Cortex of kidney (tissue), 1 donor: ENCODE measurements at places on chromosomes 1 and 21.

DNA sequence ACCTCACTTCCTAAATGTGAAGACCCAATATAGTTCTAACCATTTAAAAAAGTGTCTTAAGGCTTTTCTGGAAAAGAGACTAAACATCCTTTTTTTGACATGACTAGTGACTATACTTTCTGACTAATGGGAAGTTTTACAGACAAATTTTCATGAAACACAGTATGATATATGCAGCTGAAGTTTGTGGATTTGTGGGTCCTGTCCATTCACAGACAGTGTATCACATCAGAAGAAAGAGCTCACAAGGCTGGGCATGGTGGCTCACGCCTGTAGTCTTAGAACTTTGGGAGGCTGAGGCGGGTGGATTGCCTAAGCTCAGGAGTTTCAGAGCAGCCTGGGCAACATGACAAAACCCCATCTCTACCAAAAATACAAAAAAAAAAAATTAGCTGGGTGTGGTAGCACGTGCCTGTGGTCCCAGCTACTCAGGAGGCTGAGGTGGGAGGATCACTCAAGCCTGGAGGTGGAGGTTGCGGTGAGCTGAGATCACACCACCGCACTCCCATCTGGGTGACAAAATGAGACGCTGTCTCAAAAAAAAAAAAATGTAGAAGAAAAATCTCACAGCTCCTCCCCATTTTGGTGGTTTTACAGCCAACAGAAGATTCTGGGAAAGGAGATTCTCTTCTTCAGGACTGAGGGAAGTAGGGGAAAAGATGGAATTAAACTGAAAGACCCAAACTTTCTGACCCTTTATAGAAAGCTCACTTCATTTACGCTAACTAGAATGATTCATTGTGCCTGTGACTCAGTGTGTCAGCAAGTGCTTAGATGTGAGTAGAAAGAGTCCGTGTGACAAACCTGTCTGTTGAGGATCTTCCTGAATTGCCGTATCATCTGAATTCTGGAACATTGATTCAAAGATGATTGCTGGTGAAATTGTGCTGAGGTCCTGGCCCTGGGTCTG lies 15.2 kb upstream of the YRDC start:
- DNase-seq = no peak

- DNase-seq = no peak
Measured at GRCh38 chr1:10629091-10629815, 154.5 kb downstream of the PEX14 start.

- no peak for DNase-seq
Measured at GRCh38 chr1:3607703-3608065, 3.6 kb downstream of the MEGF6 start.

DNA sequence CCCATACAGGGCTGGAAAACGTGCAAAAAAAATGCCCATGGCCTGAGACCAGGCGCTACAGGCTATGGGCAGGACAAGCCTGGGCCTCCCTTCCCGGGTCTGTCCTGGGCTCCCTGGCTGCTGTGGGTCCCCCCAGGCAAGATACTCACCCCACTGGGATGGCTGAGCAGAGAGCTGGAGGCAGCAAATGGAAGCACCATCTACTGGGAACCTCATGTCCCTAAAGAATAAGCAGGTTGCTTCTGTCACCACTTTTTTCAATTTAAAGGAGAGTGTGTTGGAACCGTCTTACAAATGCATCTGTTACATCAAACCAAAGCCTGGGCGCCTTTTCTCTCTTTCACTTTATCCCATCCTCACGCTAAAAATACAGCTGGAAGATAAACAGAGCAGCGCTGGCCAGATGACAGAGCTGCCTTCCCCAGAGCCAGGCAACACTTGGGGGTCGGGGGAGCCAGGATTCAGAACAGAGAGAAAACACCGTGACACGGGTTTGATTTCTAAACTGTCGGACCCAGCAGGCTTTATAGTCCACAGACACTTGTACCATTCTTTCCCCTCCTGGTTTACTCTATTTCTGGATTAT lies 262.1 kb upstream of the VAMP3 start:
- no peak for DNase-seq

DNA sequence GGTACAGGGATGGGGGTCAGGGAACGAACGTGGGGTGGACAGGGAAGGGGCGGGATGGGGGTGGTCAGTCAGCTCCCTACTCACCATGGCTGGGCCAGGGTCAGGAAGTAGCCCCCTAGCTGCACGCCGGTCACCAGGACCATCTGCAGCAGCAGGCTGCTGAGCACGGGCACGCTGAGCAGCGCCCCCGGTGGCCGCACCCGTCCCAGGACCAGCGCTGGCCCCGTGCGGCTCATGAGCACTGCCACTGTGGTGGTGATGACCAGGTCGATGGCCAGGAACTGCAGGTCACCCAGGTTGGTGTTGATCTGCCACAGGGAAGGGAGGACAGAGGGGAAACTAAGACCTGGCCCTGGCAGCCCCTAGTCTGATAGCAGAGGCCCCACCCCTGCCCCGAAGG lies 6.5 kb upstream of the MFAP2 start:
- no peak for DNase-seq

- no peak for DNase-seq
Measured at GRCh38 chr1:200892546-200892945, 2.2 kb upstream of the INAVA start.

GRCh38 chr1:243311809-243312208 lies 56.0 kb downstream of the SDCCAG8 start:
- no peak for DNase-seq
